ENCODE measurements at places on chromosomes 4 and X.

- DNase-seq, result no peak
These were observed 199.1 kb downstream of the SPATA18 start for GRCh38 chr4:52250154-52250553.

DNA sequence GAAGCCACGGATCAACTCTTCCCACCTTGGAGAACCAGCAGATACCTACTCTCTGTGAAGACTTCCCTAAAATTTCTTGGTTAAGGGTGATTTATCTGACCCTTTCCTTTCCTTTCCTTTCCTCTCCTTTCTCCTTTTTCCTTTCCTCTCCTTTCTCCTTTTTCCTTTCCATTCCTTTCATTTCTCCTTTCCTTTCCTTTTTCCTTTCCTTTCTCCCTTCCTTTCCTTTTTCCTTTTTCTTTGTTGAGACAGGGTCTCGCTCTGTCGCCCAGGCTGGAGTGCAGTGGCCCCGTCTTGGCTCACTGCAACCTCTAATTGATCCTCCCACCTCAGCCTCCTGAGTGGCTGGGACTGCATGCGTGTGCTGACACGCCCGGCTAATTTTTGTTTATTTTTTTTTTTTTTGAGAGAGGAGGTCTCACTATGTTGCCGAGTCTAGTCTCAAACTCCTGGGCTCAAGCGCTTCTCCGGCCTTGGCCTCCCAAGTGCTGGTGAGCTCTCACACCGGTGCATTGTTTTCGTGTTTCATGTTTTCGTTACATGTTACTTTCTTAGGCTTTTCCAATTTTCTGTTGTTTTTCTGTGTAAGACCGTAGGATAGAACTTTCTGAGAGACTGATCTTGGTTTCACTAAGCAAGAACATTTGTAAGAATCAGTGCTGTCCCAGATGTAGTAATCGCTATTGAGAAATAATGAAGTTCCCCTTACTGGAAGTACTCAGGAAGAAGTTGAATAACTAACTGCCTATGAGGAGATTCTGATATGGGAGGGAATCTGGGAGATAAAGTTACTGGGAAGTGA, 2.0 kb downstream of the TMEM165 start:
- no peak for DNase-seq

DNA sequence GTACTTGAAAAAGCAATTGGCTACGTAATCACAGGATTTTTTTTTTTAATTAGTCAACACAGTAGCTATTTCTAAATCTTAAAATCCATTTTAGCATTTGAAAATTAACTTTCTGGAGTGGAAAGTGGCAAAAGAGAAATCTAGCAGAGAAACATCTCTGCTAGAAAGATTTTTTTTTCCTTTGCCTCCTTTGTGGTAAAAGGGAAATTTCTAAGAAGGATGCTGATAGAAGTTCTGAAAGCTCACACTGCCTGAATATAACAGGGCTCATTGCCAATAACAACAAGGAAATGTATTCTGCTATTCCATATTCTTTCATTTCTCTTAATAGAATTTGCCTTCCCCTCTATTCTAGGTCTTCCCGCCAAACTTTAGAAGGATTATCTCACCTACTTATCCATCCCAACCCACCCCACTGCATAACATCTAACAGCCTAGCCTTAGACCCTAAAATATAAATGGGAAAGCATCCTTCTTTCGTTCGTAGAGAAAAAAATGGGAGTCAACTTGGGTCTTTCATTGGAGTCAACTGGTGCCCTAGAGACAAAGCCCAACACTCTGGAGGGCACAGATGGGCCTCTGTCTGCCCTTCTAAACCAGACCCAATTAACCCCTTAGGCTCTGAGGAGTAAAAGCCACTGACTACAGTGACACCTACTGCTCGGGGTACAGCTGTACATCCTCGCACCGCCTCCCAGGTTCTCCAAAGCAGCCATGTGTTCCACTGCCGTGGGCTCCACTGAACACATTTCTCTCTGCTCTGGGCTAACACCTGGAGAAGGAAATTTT, 103.9 kb downstream of the MAML3 start:
- no peak for DNase-seq

DNA sequence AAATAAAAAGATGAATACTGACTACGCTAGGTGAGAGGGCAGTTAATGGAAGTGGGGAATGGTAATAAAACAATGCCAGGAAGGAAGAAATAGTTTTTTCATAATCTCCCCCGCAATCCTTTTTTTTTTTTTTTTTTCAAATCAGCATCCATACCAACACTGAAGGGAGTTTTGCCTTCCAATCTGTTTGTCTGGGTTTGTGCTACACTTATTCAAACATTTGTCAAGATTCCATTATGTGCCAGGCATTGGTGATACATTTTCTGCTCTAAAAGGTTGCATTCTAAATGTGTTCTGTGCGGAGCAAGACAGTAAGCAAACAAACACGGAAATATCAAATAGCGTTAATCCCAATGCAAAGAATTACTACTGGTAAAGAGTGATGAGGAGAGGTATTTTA, 437.9 kb upstream of the BOD1L1 start:
- DNase-seq, result no peak

GRCh38 chr4:25771672-25772071, 91.1 kb downstream of the SEL1L3 start:
- DNase-seq, result no peak

- no peak for DNase-seq
These were observed 174.4 kb upstream of the SPIN4 start for GRCh38 chrX:63525491-63525890.

GRCh38 chrX:37757082-37757481, 22.8 kb upstream of the CYBB start:
- no peak for DNase-seq

- DNase-seq, result no peak
These were observed 231.1 kb downstream of the STPG2 start for GRCh38 chr4:97912156-97912555.

- no peak for DNase-seq
These were observed 38.8 kb downstream of the GAB1 start for GRCh38 chr4:143375326-143376073.

Data from retinal pigment epithelial cell (primary cell).